ENCODE measurements at places on chromosomes 12 and 14.

GRCh38 chr12:44372259-44372658 is 503.9 kb downstream of the NELL2 start:
- DNase-seq: no peak

- no peak for DNase-seq
Observed at GRCh38 chr14:103748534-103748857, 32.9 kb downstream of the ZFYVE21 start.

DNA sequence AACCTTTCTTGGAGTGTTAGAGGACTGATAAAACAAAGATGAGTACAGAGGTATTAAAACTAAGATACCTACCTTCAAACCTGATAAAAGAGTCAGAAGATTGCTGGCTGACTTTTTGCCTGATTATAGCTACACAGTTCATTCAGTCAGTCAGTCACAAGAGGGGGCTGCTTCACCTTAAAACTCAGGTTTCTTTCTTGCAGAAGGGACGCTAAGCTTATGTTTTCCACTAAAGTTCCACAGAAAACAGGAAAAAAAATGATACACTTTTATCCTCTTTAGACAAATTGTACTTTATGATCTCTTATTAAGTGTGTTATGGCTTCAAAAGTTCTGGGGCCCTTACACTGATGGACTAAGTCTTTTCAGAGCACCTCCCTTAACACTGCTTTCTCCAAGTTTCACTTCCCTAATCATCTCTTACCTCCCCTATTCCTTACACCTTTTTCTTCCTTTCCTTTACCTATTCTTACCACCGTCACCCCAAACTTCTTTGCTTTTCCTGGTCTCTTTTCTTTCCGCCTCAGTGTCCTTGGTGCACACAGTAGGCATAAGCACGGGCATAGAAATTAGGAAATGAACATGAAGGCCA is 448.7 kb upstream of the OR4E1 start:
- DNase-seq: no peak

DNA sequence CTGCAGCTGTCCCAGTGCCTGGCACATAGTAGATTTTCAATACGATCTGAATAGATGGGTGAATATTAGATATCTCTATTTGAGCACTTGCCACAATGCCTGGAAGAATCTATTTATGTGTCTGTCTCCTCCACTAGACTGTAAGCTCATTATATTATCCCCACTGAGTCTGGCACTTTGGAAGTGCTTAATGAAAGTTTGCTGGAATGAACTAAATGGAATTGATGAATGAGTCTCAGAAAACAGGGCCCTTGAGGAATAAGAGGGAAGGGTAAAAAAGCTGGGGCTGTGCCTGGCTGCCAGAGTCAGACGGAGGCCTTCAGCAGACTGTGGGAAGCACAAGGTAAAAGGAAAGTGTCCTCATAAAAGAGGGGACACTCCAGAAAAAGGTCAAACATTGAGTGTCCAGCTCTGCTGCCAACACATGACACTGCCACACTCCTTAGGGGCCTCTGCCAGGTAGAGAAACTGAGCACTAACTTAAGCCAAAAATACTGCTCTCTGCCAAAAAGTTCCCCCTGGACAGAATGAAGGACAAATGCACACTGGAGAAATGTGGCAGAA is 39.3 kb downstream of the GLT8D2 start:
- DNase-seq: no peak

- DNase-seq: no peak
Observed at GRCh38 chr12:90207799-90208198, 499.2 kb upstream of the ATP2B1 start.

DNA sequence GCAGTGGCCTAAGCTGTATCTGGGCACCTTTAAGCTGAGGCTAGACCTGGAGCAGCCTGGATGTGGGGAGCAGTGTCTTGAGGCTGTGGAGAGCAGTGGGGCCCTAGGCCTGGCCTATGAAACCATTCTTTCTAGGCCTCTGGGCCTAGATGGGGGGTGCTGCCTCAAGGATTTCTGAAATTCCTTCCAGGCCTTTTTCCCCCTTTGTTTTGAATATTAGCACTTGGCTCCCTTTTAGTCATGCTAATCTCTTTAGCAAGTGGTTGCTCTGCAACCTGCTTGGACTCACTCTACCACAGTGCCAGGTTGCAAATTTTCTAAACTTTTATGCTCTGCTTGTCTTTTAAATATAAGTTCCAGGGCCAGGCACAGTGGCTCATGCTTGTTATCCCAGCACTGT is 41.6 kb upstream of the RFX4 start:
- DNase-seq: no peak

Measured in right forelimb (tissue), 1 donor.